ENCODE measurements at places on chromosomes 6 and 20. TPM values are rescaled to one million over a fixed set of nuclear protein-coding genes. Genes with fewer than 3 reads are reported as not detected.
A peak's percentile ranks its signal among the peaks of the same experiment; 100 is the strongest.

DNA sequence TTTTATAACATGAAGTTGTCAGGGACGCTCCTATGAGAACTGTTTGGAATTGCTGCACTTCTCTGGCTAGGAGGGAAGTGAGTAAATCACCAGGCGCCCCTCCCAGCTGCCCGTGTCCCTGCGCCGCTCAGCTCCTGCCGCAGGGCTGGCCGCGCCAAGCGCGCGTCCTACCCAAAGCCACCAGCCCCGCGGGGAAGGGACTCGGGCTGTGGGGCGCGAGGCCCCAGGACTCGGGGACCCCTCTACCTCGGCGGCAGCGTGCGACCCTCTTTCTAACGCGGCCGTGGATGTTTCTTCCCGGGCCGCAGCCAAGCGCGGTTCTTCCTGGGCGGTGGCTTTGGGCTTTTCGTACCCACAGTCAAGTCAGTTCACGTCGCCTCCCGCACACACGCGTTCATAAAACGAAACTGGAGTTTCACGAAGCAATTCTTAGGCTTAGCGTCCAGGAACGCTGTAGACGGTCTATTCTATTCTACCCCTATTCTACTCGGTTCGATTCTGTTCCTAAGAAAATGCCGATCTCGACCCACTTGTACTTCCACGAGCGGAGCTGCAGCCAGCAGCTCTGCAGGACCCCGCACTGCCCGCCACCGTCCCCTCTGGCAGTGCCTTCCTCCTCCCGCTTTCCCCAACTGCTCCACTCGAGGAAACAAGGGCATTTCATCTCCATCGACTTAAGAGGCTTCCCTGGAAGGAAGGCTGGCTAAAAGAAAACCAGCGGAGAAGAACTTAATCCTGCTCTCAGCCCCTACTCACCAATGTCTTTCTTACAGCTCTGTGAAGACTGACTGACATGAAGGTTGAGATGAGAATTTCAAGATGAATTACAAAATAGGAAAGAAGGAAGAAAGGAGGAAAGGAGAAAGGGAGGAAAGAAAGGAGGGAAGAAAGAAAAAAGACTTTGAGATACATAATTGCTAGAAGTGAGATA, 15.4 kb downstream of the FOXC1 start:
- peak; percentile 53 for DNase-seq

GRCh38 chr6:140050101-140050995, 675.9 kb upstream of the CITED2 start:
- no peak for DNase-seq

GRCh38 chr6:3838992-3839867, 9.9 kb upstream of the FAM50B start:
- peak; percentile 67 for DNase-seq

DNA sequence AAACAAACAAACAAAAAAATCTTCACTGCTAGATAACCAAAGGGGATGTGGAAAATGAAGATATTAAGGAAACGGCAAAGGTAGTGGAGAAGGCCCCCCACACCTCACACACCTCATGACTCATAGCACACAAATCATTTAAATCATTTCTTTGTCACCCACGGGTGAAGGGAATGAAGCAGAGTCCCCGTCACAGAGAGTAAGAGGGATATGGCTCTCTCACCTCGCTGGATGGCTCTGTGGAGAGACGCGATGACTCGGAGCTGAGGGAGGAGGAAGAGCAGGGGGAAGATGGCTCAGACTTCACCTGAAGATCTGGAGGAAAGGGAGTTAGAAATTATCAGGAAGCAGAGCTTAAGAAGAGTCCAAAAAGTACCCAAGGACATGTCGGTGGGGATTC, 1.2 kb downstream of the ATF6B start:
- no peak for DNase-seq

- no peak for DNase-seq
These were observed 19.3 kb downstream of the SULF2 start for GRCh38 chr20:47765691-47766594.

DNA sequence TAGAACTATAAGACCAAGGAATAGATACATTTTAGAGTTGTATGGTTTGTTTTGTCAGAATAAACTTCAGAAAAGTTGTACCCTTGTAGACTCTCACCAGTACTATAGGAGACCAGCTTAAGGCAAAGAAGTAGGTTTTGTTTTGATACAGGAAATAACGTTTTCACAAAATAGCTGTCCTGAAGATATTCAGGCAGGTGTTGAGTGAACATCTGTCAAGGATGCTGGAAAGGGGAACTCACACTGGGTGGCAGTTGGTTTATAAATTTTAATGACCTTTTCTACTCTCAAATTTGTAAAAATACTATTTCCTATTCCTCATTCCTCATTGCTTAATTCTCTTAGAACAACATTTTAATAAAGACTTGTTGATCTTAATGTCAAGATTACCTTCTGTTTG, 174.0 kb upstream of the MAN1A1 start:
- no peak for DNase-seq

DNA sequence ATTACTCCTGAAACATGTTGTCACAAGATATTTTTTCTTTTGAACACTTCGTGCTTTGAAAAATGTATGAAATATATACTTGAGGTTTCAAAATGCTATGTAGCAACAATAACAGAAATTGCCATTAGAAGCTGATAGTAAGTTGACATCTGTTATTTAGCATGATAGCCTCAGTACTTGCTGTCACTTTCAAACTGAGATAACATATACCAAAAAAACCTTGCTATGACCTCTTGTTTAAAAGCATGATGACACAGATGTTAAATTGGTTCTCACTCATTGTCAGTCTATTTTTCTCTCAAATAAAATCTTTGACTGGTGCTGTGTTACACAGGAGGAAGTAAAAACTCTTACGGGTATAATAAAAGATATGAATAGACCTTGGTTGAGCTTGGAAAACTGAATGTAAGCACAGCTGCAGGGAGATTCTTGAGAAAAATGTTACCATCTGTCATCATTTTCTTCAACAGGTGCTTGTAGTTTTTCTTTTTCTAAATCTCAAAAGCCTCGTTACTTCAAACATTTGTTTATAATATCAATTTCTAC, 18.6 kb downstream of the MOXD1 start:
- no peak for DNase-seq

DNA sequence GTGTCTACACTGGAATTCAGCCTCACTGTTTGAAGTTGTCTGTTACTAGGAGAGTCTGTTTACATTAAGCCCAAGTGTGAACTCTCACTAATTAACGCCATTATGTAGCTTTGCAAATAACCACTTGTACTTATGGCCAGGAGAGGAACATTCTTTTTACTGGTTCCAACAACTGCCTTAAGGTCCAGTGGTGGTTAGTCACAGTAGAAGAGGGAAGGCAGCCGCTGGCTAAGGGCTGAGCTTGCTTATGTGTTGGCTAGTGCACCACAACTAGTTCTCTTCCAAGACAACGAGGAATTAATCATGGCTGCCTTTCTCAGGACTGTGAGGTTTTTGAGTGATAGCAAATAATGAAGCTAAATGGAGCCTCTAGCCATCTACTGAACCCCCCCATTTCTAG, 14.9 kb upstream of the SLC22A23 start:
- peak; percentile 20 for DNase-seq

- DNase-seq = no peak
These were observed 649.7 kb upstream of the GJE1 start for GRCh38 chr6:141482796-141483597.

GRCh38 chr6:14036911-14037310, 80.7 kb upstream of the CD83 start:
- no peak for DNase-seq

DNA sequence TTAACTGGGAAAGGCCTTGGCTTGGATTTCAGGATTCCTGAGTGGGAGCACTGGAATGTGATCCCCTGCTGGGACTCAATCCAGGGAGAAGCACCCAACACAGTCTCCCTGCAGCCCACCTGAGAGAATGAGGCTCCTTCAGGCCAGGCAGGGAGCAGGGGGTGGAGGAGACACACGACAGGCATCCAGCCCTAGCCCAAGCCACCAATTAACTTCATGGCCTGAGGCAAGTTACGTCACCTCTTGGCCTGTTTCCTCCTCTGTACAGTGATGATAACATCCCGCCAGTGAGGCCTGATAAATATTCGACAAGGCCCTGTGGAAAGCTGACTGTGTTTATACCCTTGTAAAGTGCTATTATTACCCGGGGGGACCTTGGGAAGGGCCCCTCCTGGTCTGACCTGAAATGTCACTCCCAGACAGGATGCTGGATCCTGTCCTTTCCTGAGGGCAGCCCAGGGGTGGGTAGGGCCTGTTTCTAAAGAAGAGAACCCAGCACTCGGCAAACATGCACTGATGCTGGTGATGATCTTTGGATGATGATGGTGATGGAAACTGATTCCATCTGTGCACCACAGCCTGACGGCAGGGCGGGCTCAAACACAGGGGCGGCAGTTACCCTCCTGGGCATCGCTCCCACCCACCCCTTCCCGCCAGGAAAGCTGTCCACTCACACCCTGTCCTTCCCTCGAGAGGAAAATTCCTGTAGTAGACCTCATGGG, 12.4 kb downstream of the FRS3 start:
- peak; percentile 36 for DNase-seq

GRCh38 chr6:40932953-40933352, 106.1 kb downstream of the UNC5CL start:
- DNase-seq = no peak

DNA sequence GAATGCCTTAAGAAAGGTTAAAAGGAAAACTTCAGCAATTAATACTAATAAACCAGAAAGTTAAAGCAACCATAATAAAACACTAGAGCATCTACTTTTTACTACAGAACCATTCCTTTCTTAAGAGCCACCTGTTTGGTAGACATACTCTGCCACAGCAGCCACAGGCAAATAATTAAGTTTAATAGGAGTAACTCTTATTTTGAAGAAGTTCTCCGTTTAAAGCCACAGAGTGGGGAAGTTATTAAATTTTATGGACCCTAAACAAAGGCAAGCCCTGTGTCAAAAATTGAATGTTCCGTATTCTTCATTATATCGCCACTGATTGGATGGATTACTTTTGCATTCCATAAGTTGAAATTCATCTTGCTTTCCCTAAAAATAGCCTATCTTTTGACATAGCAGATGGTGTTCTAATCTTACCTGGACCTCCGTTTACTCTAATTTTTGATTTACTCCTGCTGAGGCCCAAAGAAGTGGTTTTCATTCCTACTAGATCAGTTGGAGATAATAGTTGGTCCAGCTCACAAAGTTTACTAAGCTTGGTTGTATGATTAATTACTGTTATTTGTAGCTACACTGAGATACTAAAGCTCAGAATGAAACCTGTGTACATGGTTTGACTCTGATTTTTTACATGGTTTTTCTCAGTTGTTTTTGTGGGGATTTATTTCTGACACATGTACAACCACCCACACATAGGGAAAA, 140.4 kb upstream of the SUPT3H start:
- DNase-seq = no peak

- DNase-seq = no peak
These were observed 52.7 kb downstream of the PYGB start for GRCh38 chr20:25300496-25301170.

- DNase-seq = no peak
These were observed 49.3 kb downstream of the GFRA4 start for GRCh38 chr20:3613821-3614440.

DNA sequence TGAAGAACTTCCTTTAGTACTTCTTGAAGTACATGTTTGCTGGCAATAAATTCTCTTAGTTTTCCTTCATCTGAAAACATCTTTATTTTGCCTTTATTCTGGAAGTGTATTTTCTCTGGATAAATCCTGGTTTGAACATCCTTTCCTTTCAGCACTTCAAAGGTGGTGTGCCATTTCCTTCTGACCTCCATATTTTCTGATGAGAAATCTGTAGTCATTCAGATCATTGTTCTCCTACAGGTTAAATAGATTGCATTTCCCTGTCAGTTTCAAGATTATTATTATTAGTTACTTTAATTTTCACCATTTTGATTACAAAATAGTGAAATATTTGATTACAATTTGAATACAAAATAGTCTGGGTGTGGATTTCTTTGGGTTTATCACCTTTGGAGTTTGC, 134.5 kb downstream of the CDH26 start:
- no peak for DNase-seq

GRCh38 chr20:20839771-20840170, 127.3 kb upstream of the RALGAPA2 start:
- DNase-seq = no peak

GRCh38 chr6:170139531-170139930, 151.3 kb downstream of the DLL1 start:
- DNase-seq = no peak

DNA sequence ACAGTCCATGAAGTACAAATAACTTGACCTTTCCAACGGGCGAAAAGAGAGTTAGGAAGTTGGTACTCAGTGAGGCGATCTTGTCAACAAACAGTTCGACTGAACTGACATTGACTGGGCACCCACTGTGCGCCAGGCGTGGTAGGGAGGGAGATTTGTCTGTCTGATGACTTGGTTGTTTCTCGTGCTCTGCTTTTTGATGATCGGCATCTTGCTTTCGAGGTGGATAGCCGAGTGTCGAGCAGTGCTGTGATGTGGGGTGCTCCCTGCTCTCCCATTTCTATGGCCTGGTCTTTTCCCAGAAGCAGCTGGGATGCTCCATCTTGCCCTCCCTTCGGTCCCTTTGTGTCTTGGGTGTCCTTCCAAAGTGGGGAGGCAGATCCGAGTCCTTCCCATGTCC, 30.4 kb downstream of the RPP40 start:
- no peak for DNase-seq

- DNase-seq = no peak
These were observed 930.5 kb upstream of the FLRT3 start for GRCh38 chr20:15267935-15268334.

- no peak for DNase-seq
These were observed 60.4 kb downstream of the SCAND1 start for GRCh38 chr20:35893942-35894341.

DNA sequence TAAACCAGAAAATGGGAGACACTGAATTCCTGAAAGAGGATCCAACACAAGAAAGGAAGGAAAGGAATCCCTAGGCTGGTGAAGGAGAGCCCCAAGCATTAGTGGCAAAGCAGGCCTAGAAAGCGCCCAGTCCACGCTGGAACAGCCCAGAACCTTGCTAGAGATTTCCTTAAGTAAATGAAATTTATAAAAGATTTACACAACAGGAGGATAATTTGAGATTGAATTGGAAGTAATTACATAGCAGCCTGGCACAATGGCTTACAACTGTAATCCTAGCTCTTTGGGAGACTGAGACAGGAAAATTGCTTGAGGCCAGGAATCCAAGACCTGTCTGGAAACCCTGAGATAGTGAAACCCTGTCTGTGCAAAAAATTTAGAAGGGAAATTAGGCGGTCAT, 26.8 kb upstream of the C20orf144 start:
- DNase-seq = no peak

GRCh38 chr6:7773322-7773721, 47.4 kb downstream of the BMP6 start:
- DNase-seq = no peak

CRISP2 gene
- total RNA-seq = not detected

TXLNB gene
- total RNA-seq = 17.5 TPM

CST2 gene
- total RNA-seq = not detected

KCNS1 gene
- total RNA-seq = not detected

TULP4 gene
- 92.8 TPM for total RNA-seq

MUC22 gene
- total RNA-seq = not detected

GSTA2 gene
- not detected for total RNA-seq

SPACA1 gene
- not detected for total RNA-seq

CNBD2 gene
- total RNA-seq = 8.5 TPM

BPIFB1 gene
- not detected for total RNA-seq

KCNK16 gene
- total RNA-seq = not detected

All from cardiac muscle cell (in vitro differentiated cells and primary cell).